ENCODE measurements at places on chromosomes 4 and X. TPM values are rescaled to one million over a fixed set of nuclear protein-coding genes. Genes with fewer than 3 reads are reported as not detected.

The GPR34 gene
- total RNA-seq, result not detected

The DCLK2 gene
- 1.8 TPM for total RNA-seq

The F8 gene
- 3.3 TPM for total RNA-seq

The MID2 gene
- total RNA-seq, result 14.5 TPM

The DCAF8L2 gene
- not detected for total RNA-seq

The ARX gene
- total RNA-seq, result not detected

The GYPB gene
- not detected for total RNA-seq

The ASB9 gene
- total RNA-seq, result 0.17 TPM

Measured in pericardium fibroblast (primary cell).